ENCODE measurements at places on chromosomes 5 and 9.

- no peak for DNase-seq
Observed at GRCh38 chr9:33139421-33140228, 27.5 kb downstream of the B4GALT1 start.

DNA sequence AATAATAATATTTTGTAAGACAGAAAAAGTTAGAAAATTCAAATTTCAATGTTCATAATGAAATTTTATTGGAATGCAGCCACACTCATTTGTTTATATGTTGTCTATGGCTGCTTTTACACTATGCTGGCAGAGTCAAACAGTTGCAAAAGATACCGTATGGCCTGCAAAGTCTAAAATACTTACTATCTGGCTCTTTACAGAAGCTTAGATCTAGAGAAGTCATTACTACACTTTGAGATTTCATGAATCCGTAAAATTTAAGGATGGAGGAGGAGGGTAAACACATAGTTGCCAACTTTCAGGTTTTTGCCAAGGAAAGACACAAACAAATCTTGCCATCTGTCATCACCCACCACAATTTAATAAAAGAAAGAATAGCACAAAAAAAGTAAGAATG, 25.1 kb upstream of the PCSK1 start:
- no peak for DNase-seq

DNA sequence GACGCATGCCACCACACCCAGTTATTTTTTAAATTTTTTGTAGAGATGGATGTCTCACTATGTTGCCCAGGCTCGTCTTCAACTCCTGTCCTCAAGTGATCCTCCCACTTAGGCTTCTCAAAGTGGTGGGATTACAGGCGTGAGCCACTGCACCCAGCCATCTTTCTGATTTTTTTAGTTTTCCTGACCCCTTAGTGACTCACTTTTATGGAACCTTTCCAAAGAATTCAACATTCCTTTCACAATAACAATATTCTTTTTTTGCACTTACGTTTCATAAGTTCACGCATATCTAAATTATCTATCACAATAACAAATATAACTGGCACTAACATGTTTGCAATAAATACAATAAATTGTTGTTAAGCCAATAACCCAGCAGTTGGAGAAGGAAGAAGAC, 8.5 kb downstream of the ELOVL7 start:
- DNase-seq, result no peak

DNA sequence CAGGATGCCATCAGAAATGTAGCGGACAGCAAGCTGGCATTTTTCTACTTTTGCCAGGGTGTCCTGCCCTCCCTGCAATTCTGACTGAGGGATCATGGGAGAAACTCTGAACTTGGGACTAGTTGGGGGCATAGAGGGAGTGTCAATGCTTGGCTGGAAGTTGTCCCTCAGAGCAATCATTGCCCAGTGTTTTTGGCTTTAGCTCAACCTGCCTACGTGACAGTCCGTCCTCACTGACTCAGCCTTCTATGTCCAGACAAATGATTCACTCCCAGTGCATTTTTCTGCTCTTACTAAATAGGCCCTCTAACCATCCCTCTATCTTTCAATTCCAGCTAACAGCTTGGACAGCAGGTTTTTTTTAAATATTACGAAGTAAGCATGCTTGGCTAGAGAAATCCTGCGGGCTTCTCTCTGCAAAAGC, 627.4 kb downstream of the TLR4 start:
- no peak for DNase-seq

- DNase-seq, result no peak
Observed at GRCh38 chr9:19918630-19919029, 129.8 kb upstream of the SLC24A2 start.

GRCh38 chr5:4544049-4544670, 596.0 kb upstream of the ADAMTS16 start:
- DNase-seq, result no peak

- DNase-seq, result no peak
Observed at GRCh38 chr5:139364466-139364865, 18.6 kb downstream of the SLC23A1 start.

DNA sequence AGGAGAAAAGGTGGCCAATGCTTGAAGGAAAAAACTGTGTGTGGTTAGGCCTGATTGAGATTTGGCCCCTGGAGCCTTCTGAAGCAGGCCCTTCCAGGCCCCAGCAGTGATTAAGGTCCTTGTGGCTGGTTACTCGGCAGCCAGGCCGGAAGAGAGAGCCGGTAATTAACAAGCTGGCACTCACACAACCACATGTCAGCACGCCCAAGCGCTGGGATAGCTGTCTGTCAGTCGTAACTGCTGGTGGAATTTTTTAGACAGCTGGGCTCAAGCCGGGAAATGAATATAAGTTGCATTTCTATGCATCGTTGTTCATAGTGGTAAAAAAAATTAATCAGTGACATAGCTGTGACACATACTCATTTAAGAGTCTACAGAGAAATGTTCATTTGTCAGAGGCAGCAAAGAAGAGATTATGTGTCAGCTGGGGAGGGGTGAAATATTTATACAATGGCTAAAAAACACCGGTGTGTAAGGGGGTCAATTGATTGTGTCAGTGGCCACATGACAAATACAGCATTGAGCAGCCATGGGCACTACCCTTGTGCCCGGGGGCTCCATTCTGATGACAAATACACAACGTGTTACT, 13.7 kb upstream of the ARAP3 start:
- DNase-seq, result no peak

GRCh38 chr5:143933451-143933850, 121.5 kb downstream of the HMHB1 start:
- DNase-seq, result no peak

- no peak for DNase-seq
Observed at GRCh38 chr5:19605846-19606407, 382.1 kb downstream of the CDH18 start.

DNA sequence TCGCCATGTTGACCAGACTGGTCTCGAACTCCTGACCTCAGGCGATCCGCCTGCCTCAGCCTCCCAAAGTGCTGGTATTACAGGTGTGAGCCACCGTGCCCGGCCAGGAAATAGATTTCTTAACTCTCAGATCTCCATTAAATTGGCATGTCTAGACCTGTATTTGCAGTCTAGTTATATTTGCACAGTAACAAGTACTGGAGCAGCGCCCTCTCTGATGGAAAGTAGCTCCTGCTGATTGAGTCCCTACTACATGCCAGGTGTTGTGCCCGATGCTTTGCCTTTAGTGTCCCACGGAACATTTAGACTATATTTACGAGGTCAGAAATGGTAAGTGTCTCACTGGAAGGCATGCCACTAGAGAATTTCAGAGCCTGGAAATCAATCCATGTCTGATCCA, 15.8 kb upstream of the TMED9 start:
- no peak for DNase-seq

- DNase-seq, result no peak
Observed at GRCh38 chr5:74285675-74286280, 354.8 kb downstream of the ENC1 start.

DNA sequence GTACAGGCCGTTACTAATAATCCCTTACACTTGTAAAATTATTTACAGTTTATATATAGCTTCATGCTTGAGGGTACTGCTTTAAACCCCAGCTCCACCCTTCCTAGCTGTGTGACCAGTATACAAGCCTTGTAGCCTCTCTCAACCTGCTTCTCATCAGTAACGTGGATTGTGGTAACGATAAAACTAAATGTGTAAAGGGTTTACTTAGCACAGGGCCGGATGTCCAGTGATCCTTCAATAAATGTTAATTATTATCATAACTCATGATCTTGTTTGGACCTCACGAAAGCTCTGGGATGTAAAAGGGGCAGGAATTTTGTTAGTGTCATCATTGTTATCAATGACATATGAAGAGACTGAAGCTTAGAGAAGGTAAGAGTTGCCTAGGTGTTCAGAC, 7.5 kb upstream of the ARSI start:
- DNase-seq, result no peak

DNA sequence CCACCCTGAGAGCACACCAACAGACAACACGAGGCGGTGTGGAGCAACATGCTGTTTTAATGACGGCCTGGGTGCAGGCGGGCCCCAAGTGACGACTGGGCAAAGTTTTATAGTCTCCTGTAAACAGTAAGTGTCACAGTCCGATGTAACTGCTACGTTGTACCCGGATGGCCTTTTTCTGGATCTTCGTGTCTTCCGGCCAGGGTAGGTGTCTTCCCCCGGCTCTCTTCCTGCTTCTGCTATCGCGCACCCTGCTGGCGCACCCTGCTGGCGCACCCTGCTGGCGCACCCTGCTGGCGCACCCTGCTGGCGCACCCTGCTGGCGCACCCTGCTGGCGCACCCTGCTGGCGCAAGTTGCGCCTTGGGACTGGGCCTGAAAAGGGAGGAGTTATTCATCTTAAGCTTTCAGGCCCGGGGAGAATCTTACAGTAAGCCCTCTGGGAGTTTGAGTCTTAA, 143.0 kb upstream of the TARS1 start:
- DNase-seq, result no peak

DNA sequence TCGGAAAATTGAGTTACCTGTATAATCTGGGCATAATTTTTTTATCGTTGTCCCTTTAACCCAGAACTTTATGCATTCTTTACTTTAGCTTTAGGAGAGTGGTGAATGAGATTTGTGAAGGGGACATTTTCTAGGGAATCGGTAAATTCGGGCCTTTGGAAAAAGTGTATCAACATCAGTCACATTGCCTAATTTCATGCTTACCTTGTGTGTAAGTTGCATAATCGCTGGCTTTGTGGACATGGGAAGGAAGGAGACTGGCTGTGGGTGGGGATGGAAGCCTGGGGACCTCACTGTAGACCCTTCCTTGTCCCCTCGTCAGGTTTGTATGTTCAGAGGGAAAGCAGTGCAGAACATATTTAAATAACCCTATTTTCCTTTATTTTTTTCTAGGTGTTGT, 3.3 kb downstream of the PSAT1 start:
- DNase-seq, result no peak

GRCh38 chr5:37554938-37555337, 175.8 kb downstream of the WDR70 start:
- DNase-seq, result no peak

- no peak for DNase-seq
Observed at GRCh38 chr5:38932854-38933408, 87.1 kb downstream of the OSMR start.

GRCh38 chr5:42858031-42858643, 46.4 kb upstream of the SELENOP start:
- DNase-seq, result no peak

- no peak for DNase-seq
Observed at GRCh38 chr9:117413346-117414219, 1.3 kb downstream of the ASTN2 start.

DNA sequence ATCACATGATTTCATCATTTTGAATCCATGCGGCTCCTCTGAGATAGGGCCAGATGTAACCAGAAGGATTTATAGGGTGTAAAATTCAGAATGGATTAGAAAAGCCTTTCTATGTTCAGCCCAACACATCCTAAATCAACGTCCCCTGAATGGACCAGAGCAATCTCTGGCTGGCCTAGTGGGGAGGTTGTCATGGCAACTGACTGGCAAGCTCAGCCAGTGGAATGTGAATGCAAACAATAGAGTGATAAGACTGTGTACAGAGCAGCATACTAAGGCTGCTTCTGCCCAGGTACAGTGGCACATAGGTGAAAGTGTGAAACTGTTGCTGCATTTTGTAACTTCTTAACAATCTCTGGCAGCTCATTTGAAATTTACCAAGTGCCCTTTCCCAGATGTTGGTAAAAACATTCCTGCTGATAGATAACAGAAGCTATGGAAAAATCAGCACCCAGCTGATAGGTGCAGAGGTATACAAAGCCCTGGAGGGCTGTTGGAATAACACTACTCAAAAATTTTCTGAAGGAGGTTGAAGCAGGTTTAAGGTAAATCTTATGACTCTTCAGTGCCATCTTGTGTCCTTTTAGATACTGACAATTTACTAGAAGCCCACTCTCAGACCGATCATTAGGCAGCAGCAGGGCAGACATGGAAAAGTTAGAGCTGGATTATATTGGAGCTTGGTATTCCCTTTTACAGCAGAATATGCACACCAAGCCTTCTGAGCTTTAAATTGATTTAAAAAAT, 267.2 kb downstream of the RAB3C start:
- DNase-seq, result no peak

DNA sequence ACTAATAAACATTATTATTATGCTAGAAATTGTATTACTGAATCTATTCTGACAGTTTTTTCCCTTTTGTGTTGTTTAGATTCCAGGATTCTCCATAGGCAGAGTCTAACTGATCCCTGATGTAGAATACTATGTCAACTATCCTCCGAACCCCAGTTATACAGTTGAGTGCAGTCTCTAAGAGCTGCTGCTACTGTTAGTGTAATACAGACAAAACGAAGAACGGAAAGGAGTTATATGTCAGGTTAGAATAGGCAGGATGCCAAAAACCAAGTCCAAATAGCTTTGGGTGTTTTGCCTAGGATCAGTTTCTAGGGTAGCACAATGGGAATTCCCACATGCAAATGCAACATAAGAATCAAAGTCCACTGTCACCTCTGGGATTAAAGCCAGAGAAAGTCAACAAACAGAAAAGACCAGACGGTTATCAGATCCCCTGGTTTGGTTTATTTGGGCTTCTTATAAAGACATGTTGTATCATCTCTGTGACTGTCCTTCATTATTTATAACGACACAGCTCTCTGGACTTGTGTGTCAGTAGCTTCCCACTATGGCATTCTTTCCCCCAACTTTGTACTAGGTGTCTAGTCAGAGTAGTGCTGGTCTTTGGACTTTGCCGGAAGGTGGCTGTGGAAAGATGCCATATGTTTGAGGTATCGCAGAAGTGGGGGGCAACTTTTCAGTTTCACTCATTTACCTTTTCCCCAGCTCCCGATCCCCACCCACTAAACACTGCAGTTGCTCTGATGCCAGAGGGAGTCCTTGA, 14.9 kb upstream of the TMEM38B start:
- DNase-seq, result no peak

DNA sequence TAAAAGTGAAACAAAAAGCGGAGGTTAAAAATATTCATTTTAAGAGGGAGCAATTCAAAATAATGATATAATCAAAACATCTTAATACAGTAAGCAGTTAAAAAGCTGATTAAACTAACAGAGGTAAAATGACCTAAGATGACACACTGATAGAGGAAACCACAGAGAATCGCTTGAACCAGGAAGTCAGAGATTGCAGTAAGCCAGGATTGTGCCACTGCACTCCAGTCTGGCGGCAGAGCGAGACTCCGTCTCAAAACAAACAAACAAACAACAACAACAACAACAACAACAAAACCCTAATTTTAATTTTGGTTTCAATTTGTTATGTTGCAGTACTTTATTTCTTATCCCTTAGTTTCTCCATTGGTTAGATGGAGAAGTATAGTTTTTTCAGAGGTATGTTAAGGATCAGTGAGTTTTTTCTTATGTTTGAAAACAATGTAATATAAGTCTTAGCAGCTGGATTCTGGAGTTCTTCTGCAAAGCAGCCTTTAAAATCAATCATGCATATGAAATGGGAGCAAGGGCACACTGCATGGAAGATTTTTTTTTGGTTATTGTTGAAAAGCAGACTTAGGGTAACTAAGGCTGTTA, 58.5 kb downstream of the MLANA start:
- DNase-seq, result no peak

DNA sequence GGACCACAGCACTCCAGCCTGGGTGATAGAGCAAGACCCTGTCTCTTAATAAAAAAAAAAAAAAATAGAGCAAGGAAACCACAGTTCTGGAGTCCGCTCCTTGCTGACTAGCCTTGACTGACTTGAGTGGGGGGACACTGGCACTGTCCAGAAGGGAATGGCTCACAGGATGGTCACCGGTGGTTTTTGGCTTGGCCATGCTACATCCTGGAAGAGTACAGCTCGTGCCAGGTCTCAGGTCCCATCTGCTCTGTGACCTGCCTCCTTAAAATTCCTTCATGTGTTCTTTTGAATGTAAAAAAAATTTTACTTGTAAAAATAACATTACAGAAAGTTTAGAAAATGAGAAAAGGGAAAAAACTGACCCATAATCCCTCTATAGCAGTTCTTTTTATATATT, 5.6 kb downstream of the NANS start:
- no peak for DNase-seq

- DNase-seq, result no peak
Observed at GRCh38 chr9:124530246-124530645, 23.0 kb upstream of the NR5A1 start.

Data from stimulated activated CD8-positive, alpha-beta memory T cell treated with anti-CD3 and anti-CD28 coated beads, Interleukin-12 subunit alpha, Interleukin-12 subunit beta, amount 100 ng/mL, for 1 hour (primary cell).